ENCODE measurements at places on chromosomes 5 and 9.
A peak's percentile ranks its signal among the peaks of the same experiment; 100 is the strongest.

- DNase-seq = peak; percentile 31
Measured at GRCh38 chr9:2764353-2764752, 47.0 kb downstream of the KCNV2 start.

DNA sequence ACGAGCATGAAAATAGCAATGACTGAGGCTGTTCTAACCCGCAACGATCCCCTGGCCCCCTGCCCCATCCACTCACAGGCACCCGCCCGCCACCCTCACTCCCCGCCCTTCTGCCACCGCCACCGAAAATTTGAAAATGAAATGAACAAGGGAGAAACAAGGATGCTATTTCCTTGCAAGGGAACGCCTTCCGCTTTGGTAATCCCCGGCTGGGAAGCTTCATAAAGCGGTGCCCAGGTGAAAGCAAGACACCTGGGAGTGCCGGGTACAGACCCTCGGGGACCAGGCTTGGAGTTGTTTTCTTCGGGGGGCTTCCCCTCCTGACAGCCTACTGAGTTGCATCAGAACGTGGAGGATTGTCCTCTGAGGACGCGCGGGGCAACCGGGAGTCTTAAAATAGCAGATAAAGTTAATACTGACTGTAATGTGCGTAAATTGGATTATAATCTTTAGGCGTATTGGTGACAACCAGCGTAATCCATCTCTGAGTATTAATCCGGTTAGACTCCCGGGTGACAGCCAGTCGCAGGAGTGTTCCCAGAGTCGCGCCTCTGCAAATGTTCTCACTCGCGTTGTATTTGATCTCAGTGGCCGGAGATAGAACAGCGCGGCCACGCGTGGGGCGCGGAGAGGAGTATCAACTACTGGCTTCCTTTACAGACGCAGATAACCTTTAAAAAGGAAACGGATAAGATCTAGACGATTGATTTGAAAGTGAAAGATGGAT, 885 bp upstream of the MLLT3 start:
- DNase-seq = peak; percentile 18

GRCh38 chr5:152335461-152335860, 69.6 kb downstream of the NMUR2 start:
- DNase-seq = no peak

- DNase-seq = no peak
Measured at GRCh38 chr5:103973669-103974068, 411.1 kb upstream of the NUDT12 start.

DNA sequence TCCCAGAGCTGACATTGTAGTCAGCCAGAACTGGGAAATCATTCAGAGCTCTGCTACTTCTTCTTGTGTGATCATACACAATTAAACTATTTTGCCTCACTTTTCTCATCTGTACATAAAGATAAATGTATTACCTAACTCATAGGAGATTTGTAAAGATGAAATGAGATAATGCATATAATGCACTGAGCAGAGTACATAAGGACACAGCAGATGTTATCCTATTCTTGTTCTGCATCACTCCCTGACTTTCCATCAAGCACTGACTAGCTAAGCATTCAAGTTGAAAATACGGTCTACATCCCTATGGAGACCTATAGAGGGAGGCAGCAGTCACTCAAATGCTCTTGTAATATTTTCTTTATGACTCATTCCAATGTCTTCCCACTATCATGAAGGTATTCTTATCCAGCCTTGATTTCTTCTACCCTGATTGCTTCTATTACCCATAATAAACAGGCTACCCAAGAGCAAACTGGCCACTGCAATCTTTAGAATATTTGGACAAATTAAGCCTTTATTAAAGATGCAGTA, 16.3 kb upstream of the PRR16 start:
- DNase-seq = no peak

DNA sequence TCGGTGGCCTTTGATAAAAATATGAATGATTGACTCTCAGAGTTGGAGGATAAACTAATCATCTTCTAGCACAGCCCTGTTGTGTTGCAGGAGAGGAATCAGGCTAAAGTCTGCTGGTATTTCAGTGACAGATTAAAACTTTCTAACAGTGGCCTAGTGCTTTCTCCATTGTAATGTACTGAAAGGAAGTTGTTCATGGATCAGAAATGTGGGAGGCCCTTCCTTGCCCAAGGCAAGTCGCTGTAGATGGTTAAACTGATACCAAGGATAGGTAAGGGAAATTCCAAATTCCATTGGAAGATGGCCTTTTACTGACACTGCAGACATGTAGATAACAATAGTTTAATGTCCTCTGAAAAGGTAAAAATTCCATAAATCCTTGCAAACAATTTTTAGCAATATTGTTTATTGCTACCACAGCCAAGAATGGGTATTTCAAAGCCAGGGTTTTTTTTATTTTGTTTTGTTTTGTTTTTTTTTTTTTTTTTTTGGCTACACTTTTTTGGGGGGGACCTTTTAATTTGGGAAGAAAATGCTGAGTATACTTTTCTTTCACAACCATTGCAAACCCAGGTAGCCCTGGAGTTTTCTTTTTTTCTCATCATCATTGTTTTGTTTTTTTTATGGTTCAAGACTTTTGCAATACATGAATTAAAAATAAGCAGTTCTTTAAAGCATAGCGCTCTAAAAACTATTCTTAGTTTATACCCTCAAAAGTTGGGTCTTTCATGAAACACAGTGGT, 35.5 kb downstream of the WDR36 start:
- no peak for DNase-seq

DNA sequence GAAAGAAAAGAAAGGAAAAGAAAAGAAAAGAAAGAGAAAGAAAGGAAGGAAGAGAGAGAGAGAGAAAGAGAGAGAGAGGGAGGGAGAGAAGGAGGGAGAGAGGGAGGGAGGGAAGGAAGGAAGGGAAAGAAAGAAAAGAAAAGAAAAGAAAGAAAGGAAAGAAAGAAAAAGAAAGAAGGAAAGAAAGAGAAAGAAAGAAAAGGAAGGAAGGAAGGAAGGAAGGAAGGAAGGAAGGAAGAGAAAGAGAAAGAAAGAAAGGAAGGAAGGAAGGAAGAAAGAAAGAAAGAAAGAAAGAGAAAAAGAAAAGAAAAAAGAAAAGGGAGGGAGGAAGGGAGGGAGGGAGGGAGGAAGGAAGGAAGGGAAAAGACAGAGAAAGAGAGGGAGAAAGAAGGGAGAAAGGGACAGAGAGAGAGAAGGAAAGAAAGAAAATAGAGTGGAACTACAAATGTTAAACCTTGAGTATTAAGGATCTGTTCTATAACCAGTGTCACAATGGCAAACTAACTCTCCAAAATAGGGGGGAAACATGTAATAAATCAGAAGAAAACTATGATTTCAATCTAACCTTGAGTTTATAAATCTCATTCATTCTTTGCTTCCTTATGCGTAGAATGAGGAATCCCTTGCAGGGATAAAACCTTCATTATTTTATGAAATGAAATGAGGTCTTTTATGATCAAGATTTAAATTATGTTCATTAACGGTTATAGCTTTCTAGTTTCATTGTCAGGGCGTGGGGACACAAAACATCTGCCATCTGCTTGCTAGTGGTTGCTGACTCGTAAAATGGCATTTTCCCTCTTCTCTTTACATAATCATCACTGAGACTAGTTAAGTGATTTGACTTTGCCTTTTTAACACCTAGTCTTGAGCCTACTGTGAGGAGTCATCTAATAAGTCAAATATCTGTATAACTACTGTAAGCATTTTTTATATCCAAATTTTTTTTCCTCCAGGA, 40.7 kb upstream of the RAD23B start:
- no peak for DNase-seq

- DNase-seq = no peak
Measured at GRCh38 chr9:27348785-27349697, 52.1 kb upstream of the EQTN start.

DNA sequence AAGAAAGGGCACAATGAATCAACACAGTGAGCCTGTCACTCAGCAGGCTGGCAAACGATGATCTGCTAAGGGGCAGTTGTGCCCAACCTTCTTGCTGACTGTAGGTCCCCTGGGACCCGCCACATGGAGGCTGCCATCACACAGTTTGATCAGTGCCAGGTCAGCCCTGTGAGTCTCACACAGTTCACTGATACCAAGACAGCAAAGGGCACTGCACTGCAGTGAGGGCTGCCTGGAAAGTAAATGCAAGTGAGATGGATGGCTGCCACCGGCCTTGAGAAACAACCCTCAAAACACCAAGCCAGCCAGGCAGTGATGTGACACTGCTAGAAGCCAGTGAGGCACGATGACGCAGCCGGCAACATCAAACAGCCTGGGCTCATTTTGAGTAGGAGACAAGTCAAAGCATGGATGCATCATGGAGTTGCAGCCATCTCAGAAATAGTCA, 30.3 kb downstream of the FOXD1 start:
- DNase-seq = no peak

GRCh38 chr9:81613002-81613812, 76.1 kb downstream of the TLE1 start:
- DNase-seq = no peak

GRCh38 chr9:35548571-35548970, 56.5 kb upstream of the TESK1 start:
- no peak for DNase-seq

DNA sequence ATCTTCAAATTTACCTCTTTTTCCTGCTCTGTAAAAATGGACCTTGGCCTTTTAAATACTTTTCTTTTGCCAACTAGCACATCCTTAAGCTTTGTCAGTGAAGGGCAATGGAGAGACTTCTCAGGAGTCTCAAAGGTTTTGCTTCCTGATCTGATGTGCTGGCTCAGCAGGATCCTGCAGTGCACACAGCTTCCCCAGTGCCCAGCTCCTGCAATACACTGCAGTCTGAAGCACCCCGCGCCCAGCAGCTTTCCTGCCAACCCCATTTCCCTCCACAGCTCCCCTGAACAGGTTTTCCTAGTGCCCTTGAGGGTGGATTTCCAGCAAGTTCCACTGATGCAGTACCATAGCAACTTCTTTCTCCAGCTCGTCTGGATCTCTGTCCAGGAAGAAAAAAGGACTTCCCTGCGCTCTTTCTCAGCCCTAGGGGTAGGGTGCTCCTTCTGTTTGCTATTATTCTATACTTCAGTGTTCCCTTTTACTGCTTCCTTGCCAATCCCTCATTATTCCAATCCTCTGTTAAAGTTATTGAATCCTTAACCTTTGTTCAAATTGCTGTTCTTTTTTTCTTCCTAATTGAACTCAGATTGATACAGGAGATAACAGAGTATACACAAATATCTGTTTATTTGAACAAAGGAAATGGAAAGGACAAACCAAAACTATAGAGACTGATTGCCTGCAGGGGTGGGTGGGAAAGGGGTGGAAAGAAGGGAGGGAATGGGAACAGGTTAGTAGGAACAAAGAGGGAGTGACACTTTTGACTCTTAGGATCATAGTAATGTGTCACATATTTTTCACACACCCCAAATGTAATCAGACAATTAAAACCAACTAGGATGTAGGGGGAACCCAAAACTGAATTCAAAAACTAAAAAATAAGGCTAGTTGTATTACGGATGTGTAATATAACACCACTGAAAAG, 8.5 kb downstream of the SNAPC3 start:
- no peak for DNase-seq

DNA sequence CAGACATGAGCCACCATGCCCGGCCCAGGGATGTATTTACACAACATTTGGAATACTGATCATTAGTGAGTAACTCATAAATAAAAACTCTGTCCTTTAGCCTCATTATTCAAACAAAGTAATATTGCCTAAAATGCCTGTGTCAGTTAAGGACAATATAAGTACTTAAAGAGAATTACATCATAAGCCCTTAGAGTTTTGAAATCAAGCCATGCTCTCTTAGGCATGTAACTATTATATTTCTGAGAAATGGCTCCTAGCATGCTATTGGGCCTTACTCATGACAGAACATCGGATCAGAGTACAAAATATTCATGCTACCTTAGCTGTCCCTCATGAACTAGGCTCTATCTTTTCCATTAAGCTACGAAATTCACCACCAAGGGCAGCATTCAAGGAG, 309.3 kb downstream of the CHSY3 start:
- no peak for DNase-seq

DNA sequence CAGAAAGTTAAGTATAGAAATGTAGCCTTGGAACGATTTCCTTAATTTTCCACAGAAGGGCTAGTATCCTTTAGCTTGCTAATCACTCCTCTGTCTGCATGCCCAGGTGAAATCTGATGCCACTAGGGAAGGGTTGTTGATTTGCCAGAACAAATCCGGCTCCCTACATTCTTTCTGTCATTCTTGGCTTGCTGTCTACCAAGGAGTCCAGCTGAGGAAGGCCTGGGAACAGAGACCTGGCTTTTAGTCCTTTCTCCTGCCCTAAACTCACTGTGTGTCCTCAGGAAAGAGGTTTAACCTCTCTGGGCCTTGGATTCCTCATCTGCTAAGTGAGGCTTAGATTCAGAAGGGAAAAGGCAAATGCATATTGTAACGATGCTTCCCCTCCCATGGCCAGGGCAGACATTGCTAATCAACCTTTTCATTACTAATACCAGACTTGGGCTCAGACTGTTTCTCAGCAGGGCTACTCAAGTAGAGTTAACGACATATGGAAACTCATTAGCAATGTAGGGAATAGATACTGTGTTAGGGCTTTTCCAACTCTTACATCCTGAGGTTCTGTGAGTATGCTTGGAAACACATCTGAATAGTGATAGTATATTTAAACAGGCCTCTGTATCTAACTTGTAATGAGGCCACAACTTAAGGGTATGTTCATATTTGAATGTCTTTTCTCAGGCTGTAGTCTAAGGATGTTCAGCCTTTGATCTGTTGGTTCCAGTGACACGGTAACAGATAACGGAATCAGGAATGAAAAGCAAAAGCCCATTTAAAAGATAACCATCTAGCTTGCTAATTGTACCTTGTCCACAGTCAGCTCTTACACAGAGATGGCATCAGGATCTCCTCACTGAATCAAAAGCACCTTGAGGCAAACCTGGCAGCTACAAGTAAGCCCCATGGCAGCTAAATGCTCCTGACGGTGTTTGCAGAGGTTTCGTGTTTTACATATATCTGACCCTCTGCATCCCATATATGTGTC, 4.1 kb downstream of the GALNT10 start:
- DNase-seq = no peak

- DNase-seq = peak; percentile 19
Measured at GRCh38 chr5:89055695-89056085, 172.7 kb upstream of the MEF2C start.

DNA sequence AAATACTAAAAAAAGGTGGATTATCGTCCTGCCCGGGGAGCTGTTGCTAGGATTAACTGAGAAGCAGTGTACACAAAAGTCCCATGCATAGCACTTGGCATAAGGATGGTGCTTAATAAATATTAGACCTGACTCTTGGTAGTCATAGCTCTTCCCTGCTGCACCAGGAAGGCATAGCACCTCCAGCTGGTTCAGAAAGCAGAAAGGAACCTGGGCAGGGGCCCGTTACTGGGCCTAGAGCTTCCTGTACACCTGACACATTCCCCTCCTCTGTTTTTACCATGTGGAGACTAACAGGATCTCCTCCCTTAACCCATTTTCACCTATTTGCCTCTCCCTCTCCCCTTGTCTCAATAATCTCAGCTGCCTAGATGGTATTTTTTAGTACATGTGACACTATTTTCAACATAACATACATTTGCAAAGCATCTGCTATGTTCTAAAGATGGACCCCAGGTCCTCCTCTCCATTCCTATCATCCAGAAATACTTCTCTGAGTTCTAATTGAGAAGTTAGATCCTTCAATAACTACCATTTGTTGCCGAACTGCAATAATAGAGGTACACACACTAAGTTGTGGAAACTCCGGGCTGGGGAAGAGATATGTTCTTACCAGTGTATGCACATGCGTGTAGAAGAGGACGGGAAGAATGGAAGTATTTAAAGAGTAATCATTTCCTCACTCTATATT, 3.2 kb upstream of the ANP32B start:
- no peak for DNase-seq

All from hematopoietic multipotent progenitor cell treated with erythropoietin and hydrocortisone succinate and interleukin-3 and kit ligand, for 8 days (in vitro differentiated cells).